ENCODE measurements at places on chromosomes 12 and 14. TPM values are rescaled to one million over a fixed set of nuclear protein-coding genes. Genes with fewer than 3 reads are reported as not detected.

The MYH7 gene
- not detected for total RNA-seq

The RPGRIP1 gene
- total RNA-seq, result not detected

The CACNA2D4 gene
- total RNA-seq, result not detected

The ITGB7 gene
- total RNA-seq, result 38.6 TPM

The CLEC4C gene
- total RNA-seq, result not detected

The CMKLR1 gene
- not detected for total RNA-seq

The ANO2 gene
- not detected for total RNA-seq

The RNU4-1 gene
- not detected for total RNA-seq

The KRT8 gene
- total RNA-seq, result 1,565 TPM

The CCDC198 gene
- total RNA-seq, result 6.7 TPM

The NTF3 gene
- not detected for total RNA-seq

The TAS2R42 gene
- total RNA-seq, result not detected

The WDR20 gene
- total RNA-seq, result 30.0 TPM

The CFAP251 gene
- 12.3 TPM for total RNA-seq

The TMCC3 gene
- total RNA-seq, result 0.10 TPM

The TPH2 gene
- total RNA-seq, result not detected

The NXPH4 gene
- 0.54 TPM for total RNA-seq

The TPPP2 gene
- not detected for total RNA-seq

The PELI2 gene
- total RNA-seq, result 5.1 TPM

The VPS29 gene
- 45.8 TPM for total RNA-seq

The SMOC1 gene
- total RNA-seq, result 1.6 TPM

The ABCD2 gene
- not detected for total RNA-seq

The POTEM gene
- total RNA-seq, result not detected

The OR4K5 gene
- not detected for total RNA-seq

The KRT6C gene
- not detected for total RNA-seq

All from Caki2 (cell line).